Germinal center (tissue), 1 donor: ENCODE measurements at places on chromosomes 2 and 18.

GRCh38 chr18:39862341-39862740 lies 2092.7 kb upstream of the PIK3C3 start:
- DNase-seq: no peak

GRCh38 chr2:25822190-25823117 lies 55.8 kb downstream of the ASXL2 start:
- DNase-seq: peak; percentile 59

- DNase-seq: no peak
Measured at GRCh38 chr2:242031481-242032019, 162.0 kb downstream of the RTP5 start.

GRCh38 chr2:118611691-118612090 lies 235.8 kb downstream of the EN1 start:
- DNase-seq: no peak

DNA sequence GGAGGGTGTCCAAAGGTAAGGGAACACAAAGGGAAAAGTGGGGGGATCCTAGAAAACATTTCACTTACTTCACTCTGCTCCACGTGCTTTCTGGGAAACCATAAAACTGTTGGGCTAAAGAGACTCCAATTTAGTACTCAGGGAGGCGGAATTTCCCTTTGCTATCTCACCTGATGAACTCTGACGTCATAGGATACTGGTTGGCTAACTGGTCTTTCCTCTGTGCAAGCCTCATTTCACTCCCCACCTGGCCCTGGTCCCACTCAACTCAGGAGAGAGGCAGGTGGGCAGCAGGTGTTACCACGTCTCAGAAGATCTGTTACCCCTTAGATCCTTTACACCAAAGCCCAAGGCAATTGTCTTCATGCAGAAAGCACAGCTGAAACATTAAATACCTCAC lies 51.8 kb upstream of the PMAIP1 start:
- peak; percentile 36 for DNase-seq

GRCh38 chr2:46841621-46842020 lies 74.0 kb downstream of the MCFD2 start:
- DNase-seq: no peak

DNA sequence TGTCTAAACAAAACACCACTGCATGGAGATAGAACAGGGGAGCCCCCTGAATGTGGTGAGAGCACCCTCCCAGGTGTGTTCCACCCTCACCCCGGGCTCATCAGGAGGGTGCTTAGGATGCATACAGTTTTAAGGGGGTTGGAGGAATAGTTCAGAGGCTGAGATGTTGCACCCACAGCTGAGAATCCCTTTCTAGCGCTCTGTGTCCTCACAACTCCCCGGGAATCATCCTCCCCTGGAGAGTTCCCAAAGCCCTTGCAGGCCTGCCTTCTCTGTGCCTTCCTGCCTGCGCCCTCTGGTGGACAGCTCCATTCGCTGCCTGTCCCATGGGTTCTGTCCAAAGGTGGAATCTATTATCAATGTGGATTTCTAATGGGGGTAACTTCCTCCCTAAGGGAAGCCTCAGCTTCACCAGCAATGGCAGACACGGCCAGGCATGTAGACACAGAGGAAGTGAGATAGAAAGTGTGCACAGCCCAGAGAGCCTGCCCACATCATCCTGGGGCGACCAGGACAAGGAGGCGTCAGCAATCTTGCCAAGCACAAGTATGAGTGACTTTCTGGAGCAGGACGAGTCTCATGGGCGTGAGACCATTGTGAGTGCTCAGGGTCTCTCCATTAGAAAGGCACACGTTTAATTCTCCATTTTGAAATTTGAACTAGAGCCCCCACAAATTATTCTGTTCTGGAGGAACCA lies 1.2 kb upstream of the UGT1A5 start:
- peak; percentile 44 for DNase-seq

DNA sequence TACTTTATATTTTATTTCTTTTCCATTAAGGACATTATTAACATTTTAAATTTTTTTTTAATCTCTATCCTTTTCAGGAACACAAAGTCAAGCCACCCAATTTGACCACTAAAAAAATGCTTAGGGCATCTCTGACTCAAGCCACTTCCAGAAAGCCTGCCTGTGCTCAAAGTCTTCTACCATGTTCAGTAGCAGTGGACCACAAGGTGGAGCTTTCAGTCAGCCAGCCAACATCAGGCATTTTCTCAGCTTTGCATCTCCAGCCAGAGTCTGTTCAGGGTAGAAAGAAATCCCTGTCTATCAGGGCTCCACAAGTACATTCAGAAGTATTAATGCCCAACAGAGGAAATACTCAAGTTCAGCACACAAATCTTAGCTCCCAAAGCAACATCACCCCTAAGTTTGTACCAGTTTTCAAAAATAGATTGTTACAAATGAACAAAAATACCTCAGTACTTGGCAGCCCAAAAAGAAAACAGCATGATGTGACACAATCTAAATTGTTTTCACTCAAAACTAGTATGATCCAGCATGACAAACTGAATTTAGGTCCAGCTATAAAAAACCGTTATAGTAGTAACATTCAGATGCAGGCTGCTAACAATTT lies 37.6 kb downstream of the C18orf63 start:
- peak; percentile 11 for DNase-seq

DNA sequence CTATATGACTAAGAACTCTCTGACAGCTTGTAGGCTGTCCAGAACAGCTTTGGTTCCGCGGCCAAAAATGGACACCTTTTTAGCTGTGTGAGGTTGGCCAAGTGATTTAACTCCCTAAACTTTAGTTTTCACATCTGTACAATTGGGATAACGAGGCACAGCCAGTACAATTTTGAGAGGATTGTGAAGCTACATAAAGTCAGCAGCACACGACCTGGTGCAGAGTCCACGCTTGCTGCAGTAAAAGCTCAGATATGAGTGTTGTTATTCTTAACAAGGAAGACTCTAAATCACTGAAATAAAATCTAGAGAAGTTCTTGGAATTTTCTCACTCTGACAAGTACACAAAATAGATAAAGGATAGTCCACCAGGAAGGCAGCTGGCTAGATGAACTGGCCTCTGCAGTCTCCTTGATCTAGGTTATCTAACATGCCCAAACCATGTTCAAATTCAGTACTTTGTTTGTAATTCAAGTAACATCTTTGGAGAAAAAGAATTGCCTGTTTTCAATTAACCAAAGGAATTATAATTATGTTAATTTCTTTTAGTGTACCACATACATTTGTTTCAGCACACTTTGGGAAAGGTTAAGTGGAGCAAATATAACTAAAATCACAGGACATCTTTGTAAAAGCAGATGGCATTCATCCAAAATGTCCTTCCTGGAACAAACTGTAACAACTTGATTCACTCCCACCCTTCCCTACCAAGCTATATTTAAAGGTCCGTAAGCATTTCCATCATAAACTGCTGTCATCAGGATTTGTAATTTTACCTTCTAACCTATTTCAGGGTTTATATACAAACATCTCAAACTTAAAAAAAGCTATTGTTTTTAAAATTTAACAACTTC lies 201.7 kb upstream of the STK17B start:
- DNase-seq: no peak

GRCh38 chr18:79485788-79486355 lies 90.1 kb downstream of the NFATC1 start:
- DNase-seq: no peak

DNA sequence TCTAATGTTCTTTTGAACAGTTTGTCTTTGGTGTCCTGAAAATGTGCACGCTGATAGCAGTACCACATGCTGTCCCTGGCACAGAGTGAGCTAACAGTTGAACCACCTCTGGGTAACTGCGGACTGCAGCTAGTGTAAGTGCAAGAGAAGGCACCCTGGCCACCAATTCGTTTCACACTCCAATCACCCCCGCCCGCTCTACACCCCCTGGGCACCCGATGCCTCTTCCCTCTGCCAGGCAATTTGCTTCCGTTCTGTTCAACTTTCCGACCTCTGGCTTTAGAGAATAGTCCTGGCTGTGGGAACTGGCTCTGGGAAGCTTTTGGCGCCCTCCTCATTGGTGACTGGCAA lies 1.4 kb downstream of the DOCK10 start:
- DNase-seq: peak; percentile 21

GRCh38 chr2:47310801-47311560 lies 92.0 kb upstream of the MSH2 start:
- DNase-seq: peak; percentile 33

- DNase-seq: no peak
Measured at GRCh38 chr2:140916410-140916809, 1214.4 kb downstream of the LRP1B start.

GRCh38 chr2:19000776-19001175 lies 357.6 kb downstream of the OSR1 start:
- no peak for DNase-seq

DNA sequence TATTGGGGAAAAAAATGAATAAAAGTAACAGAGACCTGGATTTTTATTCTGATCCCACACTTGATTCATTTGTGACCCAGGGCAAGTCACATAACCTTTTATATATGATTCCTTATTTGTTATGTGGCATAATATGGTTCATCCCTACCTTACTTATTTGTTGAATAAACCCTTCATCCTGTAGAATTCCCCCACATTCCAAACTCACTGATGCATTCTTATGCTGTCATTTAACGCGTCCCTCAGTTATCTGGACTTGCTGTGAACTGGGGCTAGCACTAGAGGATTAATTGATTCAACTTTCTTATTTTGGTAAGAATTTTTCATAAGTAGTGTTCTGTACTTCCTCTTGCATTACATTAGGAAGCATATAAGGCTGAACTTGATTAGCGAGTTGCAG lies 384.7 kb upstream of the RAB12 start:
- DNase-seq: no peak

DNA sequence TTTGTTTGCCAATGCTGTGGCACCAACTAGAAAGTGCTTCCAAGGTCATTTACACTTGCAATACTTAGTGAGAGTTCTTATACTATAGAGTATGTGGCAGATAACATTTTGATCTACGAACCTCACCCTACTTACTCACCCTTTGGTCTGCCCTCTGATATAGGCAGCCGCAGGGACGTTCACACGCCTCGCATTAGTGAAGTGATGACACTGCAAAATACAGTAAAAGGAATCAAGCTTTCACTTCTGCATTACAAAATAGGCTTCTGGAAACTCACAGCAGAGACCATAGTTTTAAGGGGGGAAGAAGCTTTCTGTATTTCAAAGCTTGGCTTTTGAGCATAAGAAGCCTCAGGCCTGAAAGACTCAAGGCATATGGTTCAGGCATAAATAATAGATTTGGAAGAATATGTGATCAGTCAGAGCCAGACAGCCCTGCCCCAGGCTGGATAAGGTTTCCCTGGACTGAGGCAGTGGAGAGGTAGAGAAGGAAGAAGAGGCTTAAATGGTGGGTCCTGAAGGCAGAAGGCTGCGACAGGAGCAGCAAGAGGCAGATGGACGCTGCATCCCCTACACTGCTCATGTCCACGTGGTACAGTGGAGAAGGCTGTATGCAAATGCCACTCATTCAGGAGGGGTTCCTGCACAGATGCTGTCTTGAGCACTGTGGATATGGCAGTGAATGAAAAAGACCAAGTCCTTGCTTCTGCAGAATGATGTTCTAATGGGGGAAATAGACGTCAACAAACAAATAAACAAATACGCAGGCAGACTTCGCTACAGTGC lies 63.1 kb downstream of the FECH start:
- no peak for DNase-seq

DNA sequence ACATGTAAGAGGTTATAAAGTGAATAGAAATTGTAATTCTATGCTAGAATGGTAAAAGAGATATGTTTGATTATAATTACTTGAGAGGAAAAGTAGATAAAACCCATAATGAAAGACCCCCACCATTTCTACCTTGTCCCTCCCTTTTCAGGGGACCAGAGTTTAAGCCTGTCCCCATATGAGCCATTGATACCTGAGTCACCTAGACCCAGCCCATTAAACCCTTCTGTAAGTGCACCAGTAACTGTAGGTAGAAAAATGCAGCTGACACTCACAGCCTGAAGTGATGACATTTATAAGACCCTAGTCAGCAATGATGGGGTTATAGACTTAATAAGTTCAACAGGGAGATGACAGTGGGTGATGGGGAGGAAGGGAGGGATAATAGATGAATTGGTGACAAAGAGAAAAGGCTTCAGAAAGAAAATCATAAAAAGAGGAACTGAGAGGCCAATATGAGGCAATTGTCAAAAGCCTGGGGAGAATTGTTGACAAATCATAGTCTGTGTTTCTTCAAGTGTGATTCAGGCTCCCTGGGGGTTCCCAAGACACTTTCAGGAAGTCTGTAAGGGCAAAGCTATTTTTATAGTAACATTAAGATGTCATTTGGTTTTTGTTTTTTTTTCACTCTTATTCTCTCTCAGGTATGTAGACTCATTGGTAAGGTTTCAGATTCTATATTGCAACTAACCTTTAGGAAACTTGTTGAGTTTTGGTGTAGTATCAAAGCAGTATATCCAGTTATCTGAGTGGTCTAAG lies 544.2 kb downstream of the SATB2 start:
- DNase-seq: peak; percentile 13
